ENCODE measurements at places on chromosomes 13 and 19.

DNA sequence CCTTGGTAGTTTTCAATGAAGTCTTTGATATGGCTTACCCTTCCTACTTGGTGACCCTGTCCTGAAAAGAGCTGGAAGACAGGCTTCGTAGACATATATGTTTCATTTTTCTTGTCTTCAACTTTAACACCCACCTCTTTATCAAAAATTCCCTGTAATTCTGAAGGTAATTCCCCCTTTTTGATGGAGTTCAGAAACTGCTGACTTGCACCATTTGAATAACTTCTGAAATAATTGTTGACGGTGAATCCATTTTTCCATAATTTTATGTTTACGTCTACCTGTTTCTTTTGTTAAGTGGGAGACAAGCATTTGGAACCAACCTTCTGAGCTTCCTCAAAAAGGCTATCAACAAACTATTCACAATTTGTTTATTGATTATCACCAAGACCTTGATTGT lies 14.6 kb upstream of the ZNF177 start:
- no peak overlapping the region for H3K27ac ChIP-seq
- peaks cover 12% of the 10 kb centered on the region for H3K36me3 ChIP-seq
- no peak overlapping the region for H3K4me3 ChIP-seq
- no peaks in the 10 kb centered on the region for H3K4me1 ChIP-seq
- no peaks in the 10 kb centered on the region for H3K27me3 ChIP-seq
- no peak for DNase-seq

- no peak overlapping the region for H3K4me3 ChIP-seq
- H3K27me3 ChIP-seq = peaks cover 58% of the 10 kb centered on the region
- H3K27ac ChIP-seq = no peak overlapping the region
- DNase-seq = no peak
Observed at GRCh38 chr19:15557223-15557622, 48.9 kb downstream of the CYP4F22 start.

- DNase-seq = no peak
- no peaks in the 10 kb centered on the region for H3K36me3 ChIP-seq
- no peaks in the 10 kb centered on the region for H3K4me1 ChIP-seq
- H3K27ac ChIP-seq = no peak overlapping the region
- no peak overlapping the region for H3K4me3 ChIP-seq
- no peaks in the 10 kb centered on the region for H3K27me3 ChIP-seq
Observed at GRCh38 chr19:31138077-31138476, 211.2 kb downstream of the TSHZ3 start.

DNA sequence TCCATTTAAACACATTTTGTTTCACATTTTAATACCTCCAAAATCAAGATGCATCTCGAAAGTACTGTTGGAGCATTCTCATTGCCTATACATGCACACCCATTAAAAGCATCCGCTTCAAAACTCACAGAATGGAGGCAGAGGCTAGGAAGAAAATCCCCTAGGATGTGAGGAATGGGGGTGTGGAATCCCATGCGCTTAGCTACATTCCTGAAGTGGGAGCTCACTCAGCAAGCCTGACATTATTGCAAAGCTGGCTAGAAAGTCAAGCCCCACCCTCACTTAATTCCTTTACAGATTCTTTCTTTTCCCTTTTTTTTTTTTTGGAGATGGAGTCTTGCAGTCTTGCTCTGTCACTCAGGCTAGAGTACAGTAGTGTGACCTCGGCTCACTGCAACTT lies 4.6 kb upstream of the FAM32A start:
- peaks cover 33% of the 10 kb centered on the region for H3K27me3 ChIP-seq
- no peak overlapping the region for H3K27ac ChIP-seq
- no peak overlapping the region for H3K4me3 ChIP-seq

DNA sequence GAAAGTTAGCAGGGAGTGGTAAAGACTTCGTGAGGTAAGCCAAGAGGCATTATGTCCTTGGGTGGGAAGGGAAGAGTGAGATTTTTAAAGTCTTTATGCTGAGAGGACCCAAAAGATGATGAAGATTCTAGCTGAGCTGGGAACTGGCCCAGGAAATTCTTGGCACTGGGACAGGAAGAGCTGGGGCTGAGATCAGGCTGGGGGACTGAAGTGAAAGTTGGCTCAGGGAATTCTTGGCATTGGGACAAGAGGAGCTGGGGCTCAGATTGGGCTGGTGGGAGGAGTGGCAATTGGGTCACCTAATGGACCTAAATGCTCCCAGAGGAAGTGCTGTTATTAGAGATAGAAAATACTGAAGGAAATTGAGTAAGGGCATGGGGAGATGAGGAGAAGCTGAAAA lies 8.8 kb downstream of the SCEL start:
- no peak overlapping the region for H3K4me3 ChIP-seq
- DNase-seq = no peak
- H3K36me3 ChIP-seq = no peaks in the 10 kb centered on the region

GRCh38 chr19:46762245-46762890 lies 16.1 kb upstream of the STRN4 start:
- peaks cover 7% of the 10 kb centered on the region for H3K4me1 ChIP-seq
- peaks cover 4% of the 10 kb centered on the region for H3K27me3 ChIP-seq
- no peak overlapping the region for H3K27ac ChIP-seq
- DNase-seq = no peak

GRCh38 chr13:113378825-113379224 lies 14.9 kb upstream of the GRTP1 start:
- no peak overlapping the region for H3K4me3 ChIP-seq
- peaks cover 27% of the 10 kb centered on the region for H3K27me3 ChIP-seq
- no peak overlapping the region for H3K27ac ChIP-seq
- H3K4me1 ChIP-seq = no peaks in the 10 kb centered on the region
- no peak for DNase-seq

All from activated naive CD4-positive, alpha-beta T cell treated with anti-CD3 and anti-CD28 coated beads, Interleukin-2, amount 10 ng/mL, durations not matched to agents 7 days and 5 days (primary cell).